ENCODE measurements at places on chromosomes 3 and 15.

GRCh38 chr15:87828608-87829007 is 427.9 kb downstream of the NTRK3 start:
- DNase-seq = no peak

DNA sequence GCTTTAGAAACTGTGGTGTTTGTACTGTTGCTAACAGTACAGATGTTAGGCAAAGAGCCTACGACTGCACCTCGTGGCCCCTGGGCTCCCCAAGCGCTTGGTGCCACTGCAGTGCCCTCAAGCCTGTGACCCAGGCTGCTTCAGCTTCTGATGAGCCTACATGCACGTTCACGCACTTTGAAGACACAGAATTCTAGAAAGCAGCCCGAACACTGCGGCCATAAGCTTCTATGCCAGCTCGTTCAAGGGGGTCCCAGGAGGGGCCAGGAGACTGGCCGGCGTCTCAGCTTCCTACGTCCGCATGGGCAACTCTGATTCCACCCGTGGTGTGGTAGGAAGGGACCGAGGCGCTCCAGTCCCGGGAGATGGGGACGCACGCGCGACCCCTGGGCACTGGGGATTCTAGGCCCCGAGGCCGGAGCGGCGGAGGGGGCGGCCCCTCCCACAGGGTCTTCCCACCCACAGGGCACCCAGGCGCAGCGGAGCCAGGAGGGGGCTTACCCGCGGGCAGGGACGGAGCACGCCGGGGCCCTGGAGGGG is 653 bp downstream of the MYO5C start:
- DNase-seq = no peak

DNA sequence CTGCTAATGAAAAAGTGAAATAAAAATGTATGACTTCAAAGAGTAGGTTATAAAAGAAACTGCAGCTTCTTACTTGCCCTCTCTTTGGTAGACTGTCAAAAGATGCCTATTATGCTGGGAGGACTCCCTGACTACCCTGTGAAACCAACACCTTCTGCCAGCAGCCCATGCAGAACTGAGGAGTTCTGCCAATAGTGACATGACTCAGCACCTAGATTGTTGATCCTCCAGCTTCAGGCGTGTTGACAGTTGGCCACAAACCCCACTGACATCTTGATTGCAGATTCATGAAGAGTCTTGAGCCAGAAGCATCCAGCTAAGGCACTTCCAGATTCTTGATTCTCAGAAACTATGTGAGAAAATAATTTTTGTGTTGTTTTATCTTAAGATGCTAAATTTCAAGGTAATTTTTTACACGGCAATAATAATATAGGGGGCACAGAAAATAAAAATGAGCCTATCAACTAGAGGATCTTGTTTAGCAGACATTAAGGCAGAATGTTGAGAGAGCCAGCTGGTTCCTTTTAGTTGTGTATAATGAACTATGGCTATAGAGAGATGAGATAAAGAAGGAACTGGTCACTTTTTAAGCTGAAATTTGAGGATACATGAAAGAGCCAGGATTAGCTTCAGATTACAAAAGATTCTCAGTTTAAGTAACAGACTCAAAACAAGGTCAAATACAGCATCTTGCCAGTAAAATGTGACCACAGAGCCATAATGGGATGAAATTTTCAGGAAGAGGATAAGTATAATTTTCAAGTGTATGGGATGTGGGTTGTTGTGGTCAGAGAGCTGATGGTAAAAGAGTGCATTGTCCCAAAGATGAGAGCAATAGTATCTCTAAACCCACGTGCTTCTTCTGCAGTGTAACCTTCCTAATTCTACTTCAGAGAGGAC is 588.7 kb upstream of the CBLB start:
- DNase-seq = no peak

DNA sequence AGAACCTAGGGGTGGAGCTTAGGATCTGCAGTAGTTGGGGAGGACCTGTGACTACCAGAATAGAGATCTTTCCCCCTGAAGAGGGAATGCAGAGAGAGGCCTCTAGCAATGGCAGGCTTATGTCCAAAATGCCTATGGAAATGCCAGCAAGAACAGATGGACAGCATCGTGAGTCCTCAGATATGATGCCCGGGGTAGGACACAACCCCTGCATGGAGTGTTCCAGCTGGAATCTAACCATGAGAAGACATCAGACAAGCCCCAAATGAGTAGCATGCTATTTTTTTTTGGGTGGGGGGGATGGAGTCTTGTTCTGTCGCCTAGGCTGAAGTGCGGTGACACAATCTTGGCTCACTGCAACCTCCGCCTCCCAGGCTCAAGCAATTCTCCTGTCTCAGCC is 111.5 kb downstream of the ITPR1 start:
- no peak for DNase-seq

DNA sequence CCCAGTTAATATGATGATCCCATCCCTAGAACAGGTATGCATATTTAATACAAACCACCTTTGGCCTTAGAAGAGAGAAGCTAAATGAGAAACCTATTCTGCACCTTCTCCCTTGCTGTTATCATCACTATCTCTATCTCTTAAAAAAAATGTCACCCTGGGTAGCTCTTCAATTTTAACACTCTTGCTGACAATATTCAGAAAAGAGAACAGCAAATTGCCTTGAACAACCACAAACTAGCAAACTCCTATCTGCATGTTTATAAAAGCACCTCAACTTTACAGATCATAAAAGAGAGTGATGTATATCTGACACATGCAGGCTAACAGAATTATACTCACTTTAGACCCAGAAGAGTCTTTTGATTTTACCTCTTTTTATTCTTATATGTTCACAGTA is 7.4 kb downstream of the TOP2B start:
- DNase-seq = no peak

DNA sequence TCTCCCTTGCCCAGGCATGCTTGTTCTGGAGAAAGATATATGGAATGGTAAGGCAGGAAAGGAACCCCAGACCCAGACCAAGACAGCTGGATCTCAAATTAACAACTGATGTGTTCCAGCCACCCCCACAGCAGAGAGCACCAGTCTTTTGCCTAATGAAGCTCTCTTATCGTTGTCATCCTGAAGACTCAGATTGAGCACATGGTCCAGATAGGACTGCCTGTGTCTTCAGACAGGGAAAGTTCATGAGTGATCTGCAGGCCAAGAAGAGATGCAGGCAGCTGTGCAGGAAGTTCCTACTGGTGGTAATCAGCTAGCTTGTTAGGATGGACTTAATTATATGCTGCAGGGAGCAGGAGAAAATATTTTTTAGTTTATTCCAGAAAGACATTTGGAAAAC is 53.3 kb downstream of the PPP2R3A start:
- no peak for DNase-seq

DNA sequence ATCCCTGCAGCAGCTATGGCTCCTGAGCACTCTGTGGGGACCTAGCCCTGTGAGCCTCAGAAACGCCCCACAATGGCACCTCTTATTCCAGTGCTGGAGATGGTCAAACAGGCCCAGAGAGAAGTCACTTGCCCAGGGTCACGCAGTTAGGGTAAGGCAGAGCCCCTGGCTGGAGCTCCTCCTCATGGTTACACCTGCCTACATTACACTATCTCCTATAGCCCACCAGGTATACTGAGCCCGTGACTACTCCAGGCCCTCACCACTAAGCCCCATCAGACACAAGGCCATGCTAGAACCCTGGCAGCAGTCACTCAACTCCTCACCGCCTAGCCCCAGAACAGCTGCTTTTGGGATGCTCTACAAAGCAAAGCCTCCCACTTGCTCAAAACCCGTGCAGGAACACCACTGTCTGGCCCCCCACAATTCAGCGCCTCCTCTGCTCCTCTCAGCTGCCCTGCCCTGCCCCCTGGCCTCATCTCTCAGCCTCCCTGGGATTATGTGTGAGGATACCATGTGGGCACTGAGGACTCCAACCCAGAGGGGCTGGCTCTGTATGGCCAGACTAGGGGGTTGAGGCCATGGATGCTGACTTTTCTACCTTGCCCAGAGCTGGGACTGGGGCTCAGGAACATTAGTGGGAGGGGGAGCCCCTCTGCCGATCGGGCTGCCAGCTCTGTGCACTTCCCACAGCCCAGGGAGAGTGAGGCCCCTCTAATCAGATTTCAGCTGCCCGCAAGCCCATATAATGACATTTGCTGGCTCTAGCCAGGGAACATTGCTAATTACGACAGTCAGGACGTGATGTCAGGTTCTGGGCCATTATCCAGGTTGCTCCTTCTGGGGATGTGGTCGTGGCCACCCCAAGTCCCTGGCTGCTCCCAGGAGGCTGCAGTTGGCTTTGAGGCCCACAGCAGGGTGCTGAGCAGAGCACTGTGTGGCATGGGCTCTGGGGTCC is 4.0 kb downstream of the NT5DC2 start:
- DNase-seq = no peak

DNA sequence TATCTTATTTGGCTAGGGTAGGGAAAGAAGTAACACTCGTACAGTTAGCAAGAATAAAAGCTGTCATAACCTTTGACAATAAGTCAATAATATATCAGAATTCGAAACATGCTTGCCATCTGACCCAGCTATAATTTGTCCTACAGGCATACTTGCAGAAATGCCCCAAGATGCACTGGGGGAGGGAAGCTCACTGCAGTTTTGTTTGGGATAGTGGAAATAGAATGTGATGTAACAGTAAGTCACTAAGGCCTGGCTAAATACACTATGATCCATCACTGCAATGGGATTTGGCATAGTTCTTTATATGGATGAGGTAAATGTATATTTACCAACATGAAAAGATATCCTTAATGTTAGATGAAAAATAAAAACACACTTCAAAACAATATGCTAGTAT is 25.5 kb upstream of the TMOD3 start:
- DNase-seq = no peak

Measured in WTC11 (cell line).